ENCODE measurements at places on chromosomes 5 and 9.

GRCh38 chr5:108762660-108763059, 15.0 kb downstream of the FER start:
- DNase-seq, result no peak

GRCh38 chr5:175718401-175719108, 60.7 kb downstream of the HRH2 start:
- DNase-seq, result no peak

GRCh38 chr9:105959531-105959930, 265.2 kb downstream of the TMEM38B start:
- no peak for DNase-seq

DNA sequence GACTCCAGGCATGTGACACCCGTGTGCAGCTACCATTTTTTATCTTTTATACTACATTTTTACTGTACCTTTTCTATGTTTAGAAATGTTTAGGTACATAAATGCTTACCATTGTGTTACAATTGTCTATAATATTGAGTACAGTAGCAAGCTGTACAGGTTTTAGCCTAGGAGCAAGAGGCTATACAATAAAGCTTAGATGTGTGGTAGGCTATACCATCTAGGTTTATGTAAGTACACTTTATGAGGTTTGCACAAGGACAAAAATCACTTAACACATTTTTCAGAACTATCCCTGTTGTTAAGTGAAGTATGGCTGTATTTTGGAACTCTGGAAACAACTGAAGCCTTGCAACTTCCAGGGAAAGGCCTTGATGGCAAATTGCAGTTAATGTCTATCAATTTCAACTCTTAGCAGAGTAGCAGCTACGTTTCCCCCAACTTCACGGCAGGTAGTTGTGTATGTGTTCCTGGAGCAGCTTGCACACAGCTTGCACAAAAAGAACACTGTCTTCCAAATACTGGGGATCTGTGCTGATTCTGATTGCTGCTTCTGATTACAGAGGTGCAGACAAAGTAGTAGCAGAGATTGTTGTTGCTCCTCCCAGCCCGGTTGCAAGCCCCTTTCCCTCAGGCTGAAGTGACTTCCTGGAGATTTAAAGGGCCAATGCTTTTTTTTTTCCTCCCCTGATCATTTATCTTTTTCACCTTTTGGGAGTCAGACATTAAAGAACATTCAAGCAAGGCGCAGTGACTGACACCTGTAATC, 30.0 kb downstream of the SIL1 start:
- DNase-seq, result no peak

GRCh38 chr5:173396311-173396993, 68.2 kb upstream of the STC2 start:
- DNase-seq, result no peak

Data from NCI-H2227 treated with DMSO at 0.1 percent for 48 hours (cell line).